CD4-positive, alpha-beta T cell treated with Interleukin-6 for 4 hours (primary cell): ENCODE measurements at places on chromosomes 6 and 20.

DNA sequence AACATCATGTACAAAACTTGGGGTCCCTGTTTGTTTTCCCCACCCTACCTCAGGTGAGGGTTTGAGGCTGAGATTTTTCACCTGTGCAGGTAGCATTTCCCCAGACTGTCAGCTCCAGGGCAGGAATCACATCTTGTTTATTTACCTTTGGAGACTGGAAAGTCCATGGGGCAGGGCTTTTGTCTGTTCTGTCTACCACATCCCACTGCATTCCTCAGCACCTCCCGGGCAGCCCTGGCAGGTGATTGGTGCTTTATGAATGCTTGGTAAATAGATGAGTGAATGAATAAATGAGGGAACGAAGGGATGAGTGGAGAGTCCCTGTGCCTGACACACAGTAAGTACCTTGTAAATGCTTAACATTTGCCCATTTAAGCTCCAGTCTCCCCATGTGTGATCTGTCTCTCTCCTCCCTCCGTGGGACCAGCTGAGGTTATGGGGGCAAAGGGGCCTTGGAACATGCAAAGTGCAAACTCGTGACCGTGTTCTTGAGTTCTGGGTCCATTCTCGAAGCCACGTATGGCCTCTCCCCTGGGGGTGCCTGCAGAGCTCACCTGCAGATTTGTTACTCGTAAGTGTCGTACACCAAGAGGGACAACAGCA is 69.7 kb upstream of the PMEPA1 start:
- DNase-seq = no peak

GRCh38 chr6:166617359-166617758 is 9.7 kb downstream of the RPS6KA2 start:
- no peak for DNase-seq

DNA sequence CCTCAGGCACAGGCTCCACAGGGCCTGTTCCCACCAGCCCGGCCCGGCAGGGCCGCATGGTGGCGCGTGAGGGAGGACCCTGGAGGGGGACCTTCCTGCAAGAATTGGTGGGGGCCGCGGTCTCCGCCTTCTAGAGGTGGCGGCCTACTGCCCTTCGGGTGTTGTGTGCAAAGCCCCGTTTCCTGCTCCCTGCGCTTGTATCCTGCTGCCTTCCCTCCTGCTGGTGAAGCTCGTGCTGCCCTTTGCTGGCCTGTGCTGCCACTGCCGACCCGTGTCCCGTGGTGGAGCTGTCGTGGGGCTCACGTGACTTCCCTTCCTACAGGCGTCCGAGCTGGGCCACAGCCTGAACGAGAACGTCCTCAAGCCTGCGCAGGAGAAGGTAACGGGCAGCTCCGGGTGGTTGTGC is 8.4 kb upstream of the COL20A1 start:
- peak; percentile 6 for DNase-seq

GRCh38 chr20:41182296-41183212 is 45.2 kb downstream of the PLCG1 start:
- DNase-seq = no peak

GRCh38 chr20:4089756-4090487 is 74.6 kb upstream of the RNF24 start:
- DNase-seq = no peak

- peak; percentile 36 for DNase-seq
Measured at GRCh38 chr20:5996765-5997164, 46.3 kb downstream of the MCM8 start.

- DNase-seq = no peak
Measured at GRCh38 chr20:2745060-2745910, 52.7 kb downstream of the EBF4 start.

DNA sequence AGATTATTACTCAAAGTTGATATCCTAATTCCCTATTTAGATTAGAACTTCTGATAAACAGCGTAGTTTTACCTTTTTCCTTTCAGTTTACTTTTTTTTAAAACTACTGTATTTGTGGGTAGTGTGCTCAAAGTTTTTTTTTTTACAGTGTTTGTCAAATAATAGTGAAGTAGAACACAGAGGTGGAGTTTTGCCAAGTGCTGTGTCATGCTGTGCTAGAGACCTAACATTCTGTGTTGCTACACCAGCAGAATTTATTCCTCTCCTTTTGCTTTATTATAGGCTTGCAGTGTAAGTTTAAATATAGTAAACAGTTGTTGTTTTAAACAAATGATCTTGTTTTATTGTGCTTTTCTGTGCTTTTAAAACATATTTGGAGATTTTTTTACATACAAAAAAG is 125.4 kb downstream of the HIVEP1 start:
- DNase-seq = no peak

GRCh38 chr6:41736186-41736733 is 852 bp upstream of the TFEB start:
- DNase-seq = no peak

- DNase-seq = no peak
Measured at GRCh38 chr6:20158676-20159075, 53.6 kb downstream of the MBOAT1 start.

DNA sequence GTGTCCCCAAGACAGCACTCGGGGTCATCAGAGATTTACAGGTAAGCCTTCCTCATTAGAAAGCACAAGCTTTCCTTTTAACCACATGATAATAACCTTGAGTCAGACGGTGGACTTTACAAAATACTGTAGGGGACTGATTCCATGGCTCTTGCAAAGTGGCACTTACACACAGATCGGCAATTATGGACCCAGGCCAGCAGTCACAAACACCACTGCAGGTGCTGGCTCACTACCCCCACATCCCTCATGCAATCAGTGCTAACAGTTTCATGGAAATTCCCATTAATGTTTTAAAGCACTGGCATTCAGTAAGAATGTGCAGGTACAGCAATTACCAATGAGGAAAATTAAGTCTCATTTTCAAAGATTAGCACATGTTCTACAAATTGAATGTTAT is 516.5 kb downstream of the PRKN start:
- DNase-seq = no peak

GRCh38 chr6:134667111-134667510 is 282.8 kb downstream of the ALDH8A1 start:
- no peak for DNase-seq

DNA sequence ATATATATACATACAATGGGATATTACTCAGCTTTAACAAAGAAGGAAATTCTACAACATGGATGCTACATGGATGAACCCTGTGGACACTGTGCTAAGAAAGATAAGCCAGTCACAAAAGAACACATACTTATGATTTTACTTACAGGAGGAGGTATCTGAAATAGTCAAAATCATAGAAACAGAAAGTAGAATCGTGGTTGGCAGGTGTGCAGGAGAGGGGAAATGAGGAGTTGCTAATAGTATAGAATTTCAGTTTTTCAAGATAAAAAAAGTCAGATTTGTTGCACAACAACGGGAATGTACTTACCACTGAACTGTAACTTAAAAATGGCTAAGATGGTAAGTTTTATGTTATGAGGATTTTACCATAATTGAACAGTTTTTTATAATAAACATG is 706.3 kb downstream of the TFAP2A start:
- DNase-seq = no peak

GRCh38 chr6:134732763-134733162 is 217.1 kb downstream of the ALDH8A1 start:
- no peak for DNase-seq

GRCh38 chr6:119297049-119297448 is 52.5 kb downstream of the MAN1A1 start:
- no peak for DNase-seq

- peak; percentile 9 for DNase-seq
Measured at GRCh38 chr6:13375360-13375878, 47.1 kb upstream of the TBC1D7 start.

DNA sequence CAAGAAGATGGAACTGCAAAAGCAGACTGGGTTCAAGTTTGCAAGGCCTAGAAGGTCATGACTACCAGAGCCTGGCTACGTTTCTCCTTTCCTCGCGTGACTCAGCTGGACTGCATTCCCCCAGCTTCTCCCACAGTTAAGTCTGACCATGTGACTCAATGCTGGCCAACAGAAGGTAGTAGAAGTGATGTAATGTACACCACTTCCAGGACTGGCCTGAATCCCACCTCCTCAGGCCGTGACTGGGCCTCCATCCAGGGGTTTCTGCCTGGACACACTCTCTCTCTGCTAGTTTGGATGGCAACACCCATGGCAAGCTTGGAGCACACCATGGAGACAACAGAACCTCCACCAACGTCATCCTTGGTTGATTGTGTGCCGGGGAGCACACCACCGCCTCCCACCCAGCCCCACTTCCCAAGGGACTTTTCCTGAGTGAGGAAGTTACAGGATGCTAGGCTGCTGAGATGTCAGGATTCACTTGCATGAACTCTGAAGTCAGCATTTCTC is 112.0 kb upstream of the CDYL start:
- no peak for DNase-seq

- no peak for DNase-seq
Measured at GRCh38 chr6:144012534-144012933, 4.5 kb upstream of the PLAGL1 start.

DNA sequence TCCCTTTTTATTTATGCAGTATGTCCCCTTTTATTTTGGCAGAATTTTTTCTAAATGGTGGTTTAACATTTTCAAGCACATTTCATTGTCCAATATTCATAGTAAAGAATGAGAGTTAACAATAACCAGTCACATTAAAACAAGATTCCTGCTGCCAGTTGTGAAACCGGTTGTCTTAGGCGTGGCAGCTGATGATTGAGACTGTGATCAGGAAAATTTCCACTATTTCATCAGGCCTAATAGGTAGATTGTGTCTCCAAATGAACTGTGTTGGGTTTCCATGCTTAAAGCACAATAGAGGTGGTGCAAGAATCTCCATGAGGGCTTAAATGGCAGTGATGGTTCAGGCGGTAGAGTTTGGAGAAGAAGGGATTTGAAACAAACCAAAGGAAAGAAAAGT is 15.3 kb downstream of the PRDM1 start:
- DNase-seq = no peak

- no peak for DNase-seq
Measured at GRCh38 chr20:40393197-40394079, 295.6 kb downstream of the MAFB start.

- DNase-seq = no peak
Measured at GRCh38 chr6:160360955-160361354, 12.8 kb downstream of the SLC22A3 start.

GRCh38 chr20:19688031-19688806 is 69.8 kb upstream of the RIN2 start:
- no peak for DNase-seq

DNA sequence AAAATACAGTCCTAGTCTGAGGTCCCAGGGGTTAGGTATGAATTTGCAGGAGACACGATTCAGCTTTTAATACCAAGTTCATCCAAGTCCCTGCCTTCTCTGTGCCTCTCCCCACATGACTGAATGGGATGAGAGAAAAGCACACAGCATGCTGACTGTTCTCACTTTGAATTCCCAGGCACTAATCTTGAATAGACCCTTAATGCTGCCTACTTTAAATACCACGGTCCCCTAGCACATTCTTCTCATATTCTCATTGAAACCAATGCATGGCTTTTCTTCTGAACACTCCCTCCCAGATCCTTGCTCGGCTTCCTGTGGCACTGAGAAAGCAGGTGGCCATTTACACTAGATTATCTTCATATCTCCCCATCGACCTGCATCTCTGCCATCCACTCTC is 30.1 kb upstream of the SCAF8 start:
- no peak for DNase-seq

DNA sequence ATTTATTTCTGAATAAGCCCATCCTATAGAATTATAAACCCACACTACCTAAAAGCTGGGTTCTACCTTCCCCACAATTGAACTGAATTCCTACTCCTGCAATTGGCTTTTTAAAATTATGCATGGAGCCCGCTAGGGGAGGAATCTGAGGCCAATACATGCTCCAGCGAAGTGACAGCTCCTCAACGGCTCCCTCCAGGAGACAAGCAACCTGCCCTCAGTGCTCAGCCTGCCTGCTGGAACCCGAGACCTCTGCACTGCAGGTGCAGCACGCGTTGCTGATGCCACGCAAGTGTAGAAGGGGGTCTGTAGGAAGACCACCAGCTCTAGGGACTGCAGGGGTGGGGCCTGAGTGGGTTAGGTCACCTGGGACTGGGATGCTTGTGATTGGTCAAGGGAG is 170.2 kb upstream of the CDYL start:
- no peak for DNase-seq

GRCh38 chr6:136592930-136593673 is 42.9 kb upstream of the MAP7 start:
- no peak for DNase-seq

GRCh38 chr6:13924146-13924948 is 405 bp upstream of the RNF182 start:
- DNase-seq = peak; percentile 51

- DNase-seq = no peak
Measured at GRCh38 chr6:122116835-122117627, 282.4 kb upstream of the HSF2 start.

DNA sequence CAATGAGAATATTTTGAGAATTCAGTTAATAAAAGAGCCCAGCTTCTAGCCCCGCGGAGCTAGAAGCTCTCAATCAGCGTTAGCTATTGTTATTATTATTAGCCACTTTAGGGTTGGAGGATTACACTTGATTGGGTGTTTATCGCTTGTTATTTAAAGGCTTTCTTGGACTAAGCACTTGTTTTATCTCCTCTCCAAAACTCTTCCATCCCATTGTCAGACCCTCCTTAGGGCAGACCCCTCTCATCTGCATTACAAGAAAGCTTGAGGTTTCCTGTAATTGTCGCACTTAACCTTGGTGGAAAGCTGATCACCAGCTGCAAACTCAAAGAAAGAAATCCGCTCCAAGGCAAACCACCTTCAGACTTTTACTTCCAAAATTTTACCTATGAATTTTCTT is 4.8 kb downstream of the DPPA5 start:
- no peak for DNase-seq

- no peak for DNase-seq
Measured at GRCh38 chr20:52801628-52802006, 170.5 kb upstream of the TSHZ2 start.

GRCh38 chr6:132725471-132725870 is 11.6 kb upstream of the VNN1 start:
- DNase-seq = no peak

DNA sequence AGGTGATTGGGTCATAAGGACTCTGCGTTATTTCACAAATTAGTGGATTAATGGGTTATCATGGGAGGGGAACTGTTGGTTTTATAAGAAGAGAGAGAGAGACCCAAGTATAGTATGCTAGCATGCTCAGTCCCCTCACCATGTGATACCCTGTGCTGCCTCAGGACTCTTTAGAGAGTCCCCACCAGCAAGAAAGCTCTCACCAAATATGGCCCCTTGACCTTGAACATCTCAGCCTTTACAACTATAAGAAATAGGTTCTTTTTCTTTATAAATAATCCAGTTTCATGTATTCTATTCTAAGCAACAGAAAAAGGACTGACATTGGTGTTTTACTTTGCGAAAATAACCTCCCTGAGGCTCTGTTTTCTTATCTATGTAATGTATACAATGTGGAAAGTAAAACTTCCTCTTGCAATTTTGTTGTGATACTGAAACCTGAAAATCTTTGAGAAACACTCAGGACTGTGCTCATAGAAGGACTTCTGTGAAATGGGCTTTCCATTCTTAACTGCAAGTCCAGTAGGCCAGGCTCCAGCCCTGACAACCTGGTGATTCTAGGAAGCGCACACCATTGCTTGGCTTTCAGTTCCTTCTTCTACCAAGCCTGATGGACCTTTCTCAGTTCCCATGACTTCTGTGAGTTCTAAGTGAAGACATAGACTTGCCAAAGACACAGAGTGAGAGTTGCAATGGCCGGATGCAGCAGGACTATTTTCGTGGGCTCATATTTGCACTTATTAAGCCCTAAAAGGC is 21.9 kb downstream of the SIRPD start:
- no peak for DNase-seq
